ENCODE measurements at places on chromosomes 12 and 14. TPM values are rescaled to one million over a fixed set of nuclear protein-coding genes. Genes with fewer than 3 reads are reported as not detected.

The ACSM4 gene
- total RNA-seq = not detected

The SYNDIG1L gene
- total RNA-seq = not detected

The ANO2 gene
- not detected for total RNA-seq

The NXPH4 gene
- total RNA-seq = 1.0 TPM

The UBR7 gene
- 40.5 TPM for total RNA-seq

The RHEBL1 gene
- total RNA-seq = 6.5 TPM

The HPD gene
- not detected for total RNA-seq

The C12orf50 gene
- 0.09 TPM for total RNA-seq

Measured in T-helper 2 cell treated with Interferon-gamma antibody and Interleukin-4, amounts not matched to agents 100 ng/mL and 5 ng/mL, for 36 hours (primary cell).